AG04449 (cell line): ENCODE measurements at places on chromosomes 11 and 22.

DNA sequence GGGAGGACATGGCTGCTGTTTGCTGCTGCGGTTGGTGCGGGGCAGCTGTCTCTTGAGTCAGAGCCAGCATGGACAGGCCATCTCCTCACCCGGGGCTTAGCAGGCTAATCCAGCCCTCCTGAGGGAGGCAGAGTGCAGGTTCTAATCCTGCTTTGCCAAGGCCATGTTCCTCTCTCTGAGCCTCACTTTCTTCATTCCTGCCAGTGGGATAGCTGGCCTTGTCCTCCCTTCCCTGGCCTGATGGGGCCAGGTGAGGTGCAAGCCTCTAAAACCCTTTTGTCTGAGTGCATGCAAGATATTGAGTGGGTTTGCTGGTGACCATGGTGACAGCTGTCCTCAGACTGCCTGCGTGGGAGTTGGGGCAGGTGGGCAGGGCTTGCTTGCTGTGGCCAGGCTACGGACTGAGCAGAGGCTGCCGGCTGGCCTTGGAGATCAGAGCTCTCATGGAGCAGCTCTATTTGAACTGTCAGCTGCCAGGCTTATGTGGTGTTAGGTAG is 3.6 kb downstream of the USP35 start:
- DNase-seq = no peak

- DNase-seq = no peak
Measured at GRCh38 chr11:48058064-48058463, 77.7 kb downstream of the PTPRJ start.

DNA sequence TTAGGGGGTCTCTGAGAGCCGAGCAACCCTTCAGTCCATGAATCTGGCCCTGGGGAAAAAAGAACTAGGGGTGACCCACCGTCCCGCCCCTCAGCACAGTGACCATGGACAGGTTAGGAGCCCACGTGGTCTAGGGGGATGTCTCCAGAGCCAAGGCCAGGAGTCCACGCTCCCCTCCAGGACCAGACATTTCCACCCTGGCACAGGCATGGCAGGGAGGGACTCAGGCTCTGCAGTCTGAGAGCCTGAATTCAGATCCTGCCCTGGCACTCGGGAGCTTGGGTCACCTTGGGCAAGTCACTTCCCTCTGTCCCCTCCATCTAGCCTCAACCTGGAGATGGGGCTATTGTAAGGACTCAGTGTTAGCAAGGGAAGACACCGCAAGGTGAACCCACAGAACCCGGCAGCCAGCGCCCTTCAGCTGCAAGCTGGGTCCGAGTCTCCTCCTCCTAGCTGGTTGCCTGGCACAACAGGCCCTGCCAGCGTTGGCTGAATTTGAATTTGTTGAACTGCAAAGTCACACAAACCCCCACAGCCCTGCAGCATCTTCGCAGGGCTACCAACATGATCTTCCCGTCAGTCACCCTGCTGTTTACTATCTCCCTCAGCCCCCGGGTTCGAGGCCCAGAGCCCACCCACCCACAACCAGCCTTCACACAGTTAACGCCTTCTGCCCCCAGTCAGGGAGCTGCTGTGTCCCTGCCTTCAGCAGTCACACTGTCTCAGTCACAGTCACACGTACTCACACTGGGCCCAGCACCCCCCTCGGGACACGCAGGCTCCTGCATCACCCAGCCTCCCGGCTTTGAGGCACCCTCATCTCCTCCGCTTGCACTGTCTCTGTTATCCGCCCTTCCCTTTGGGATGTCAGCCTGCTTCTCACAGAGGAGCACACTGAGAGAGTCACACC is 603 bp upstream of the PDGFB start:
- no peak for DNase-seq

DNA sequence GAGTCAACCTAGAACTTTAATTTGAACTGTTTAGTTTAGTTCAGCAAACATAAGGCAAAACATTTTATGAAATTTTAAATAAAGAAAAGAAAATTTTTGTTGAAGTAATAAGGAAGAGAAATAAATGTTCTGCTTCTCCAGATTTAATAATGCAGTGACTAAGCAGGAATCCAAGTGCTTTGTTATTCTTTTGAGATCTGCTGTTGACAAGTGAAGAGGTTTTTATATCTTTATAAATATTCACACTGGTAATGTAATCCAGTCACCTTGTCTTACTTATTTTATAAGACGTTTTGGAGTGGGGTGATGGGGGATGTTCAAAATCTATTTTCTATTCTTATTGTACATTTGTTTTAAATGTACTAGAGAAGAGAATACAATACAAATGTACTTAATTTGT is 725.9 kb upstream of the CCDC179 start:
- DNase-seq = no peak

DNA sequence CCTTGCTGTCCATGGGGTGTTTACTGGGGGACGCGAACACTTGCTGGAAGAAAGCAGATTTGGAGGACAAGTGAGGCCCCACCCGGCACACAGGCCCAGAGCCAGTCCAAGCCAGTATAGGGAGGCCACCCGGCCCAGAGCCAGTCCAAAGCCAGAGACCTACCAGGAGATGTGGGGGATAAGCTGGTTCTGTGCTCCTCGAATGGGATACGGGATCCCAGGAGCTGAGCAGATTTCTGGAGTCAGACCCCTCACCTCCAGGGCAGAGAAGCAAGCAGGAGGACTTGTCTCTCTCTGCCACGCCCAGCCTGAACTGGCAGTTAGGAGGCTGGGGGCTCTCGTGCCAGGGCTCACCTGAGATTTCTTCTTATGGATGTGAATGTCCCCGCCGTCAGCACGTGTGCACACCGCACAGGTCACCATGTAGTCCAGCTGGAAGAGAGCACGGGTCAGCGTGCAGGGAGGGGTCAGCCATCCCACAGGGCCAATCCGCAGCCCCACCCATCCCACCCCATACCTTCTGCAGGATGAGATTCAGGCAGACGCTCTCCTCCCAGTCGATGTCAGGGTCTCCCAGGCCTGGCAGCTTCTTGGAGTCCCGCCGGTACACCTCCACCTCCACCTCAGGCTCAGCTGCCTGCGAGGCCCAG is 35.3 kb downstream of the KIAA0930 start:
- no peak for DNase-seq

DNA sequence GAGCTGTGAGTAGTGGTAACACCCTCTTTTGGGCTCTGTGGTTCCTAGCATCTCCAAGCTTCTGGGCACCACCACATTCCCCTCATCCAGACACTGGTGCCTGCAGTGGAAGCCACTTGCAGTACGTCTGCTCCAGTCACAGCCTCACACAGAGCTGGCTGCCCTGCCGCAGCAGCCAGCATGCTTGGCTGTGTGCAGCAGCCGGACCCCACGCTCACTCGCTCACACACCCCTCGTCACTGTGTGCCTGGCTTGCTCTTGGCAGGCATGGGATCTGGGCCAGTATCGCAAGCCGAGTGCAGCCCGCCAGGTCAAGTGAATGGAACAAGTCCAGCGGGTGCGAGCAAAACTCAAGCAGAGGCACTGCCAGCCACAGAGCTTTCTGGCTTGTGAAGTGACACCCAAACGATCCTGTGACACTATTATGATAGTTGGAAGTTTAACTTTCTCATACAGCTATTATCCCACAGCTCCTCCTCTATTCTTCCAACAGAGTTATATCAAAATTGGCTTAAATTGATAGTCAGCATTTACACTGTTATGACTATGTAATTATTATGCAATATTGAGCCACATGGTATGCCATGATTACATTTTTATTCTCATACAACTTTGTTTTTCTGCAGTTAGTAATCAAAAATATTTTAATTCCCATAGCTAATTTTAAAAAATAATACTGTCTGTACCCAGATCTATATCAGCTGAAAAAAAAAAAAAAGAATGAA is 89.0 kb downstream of the CCDC73 start:
- no peak for DNase-seq

GRCh38 chr22:31332886-31333285 is 13.3 kb downstream of the PATZ1 start:
- DNase-seq = no peak

GRCh38 chr11:72637926-72638325 is 36.3 kb downstream of the PDE2A start:
- DNase-seq = no peak

DNA sequence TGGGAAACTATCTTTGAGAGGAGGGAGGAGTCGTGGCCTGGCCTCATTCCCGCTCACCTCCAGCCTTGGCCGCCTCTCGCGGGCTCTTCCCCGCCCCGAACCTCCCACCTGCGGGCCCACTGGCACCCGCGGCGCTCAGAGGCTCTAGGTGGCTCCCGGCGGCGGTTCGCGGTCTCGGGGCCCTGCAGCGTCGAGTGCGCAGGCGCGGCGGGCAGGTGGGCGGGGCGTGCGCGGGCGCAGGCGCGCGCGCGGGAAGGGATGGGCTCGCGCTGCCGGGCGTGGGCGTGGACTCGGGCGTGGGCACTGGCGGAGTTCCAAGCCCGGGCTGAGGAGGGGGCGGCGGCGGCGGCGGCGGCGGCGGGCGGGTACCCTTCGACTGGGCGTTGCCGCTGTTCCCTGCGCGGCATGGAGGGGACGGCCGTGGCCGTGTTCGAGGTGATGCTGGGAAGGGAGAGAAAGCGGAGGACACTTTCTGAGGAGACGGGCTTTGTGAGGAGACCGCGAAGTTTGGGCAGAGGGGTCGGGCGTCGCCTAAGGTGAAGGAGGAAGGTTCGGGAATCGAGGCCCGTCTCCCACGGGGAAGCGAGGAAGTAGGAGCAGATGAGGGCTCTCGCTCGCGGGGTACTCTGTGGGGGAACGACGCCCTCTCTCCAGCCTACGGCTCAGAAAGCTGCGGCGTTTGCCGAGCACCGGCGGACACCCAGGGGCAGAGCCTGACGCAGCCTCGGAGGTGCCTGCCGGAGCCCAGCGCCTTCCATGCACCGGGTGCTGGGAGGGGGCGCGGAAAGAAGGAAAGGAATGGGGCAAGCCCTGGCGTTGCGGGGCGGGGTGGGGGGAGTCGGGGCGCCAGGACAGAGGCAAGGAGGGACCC is 15.7 kb upstream of the SPTBN2 start:
- DNase-seq = no peak

- no peak for DNase-seq
Measured at GRCh38 chr11:123434262-123434661, 4.2 kb downstream of the GRAMD1B start.
